Stimulated activated naive B cell treated with anti-CD40 and anti-IgM and Interleukin-4, amounts not matched to agents 10 μg/mL and 1 μg/mL and 100 μg/mL, for 72 hours (primary cell): ENCODE measurements at places on chromosomes 6 and 20.

- DNase-seq = no peak
- H3K4me3 ChIP-seq = no peak overlapping the region
- no peak overlapping the region for H3K27ac ChIP-seq
- H3K36me3 ChIP-seq = peaks cover 4% of the 10 kb centered on the region
Observed at GRCh38 chr6:170098428-170099170, 192.3 kb downstream of the DLL1 start.

DNA sequence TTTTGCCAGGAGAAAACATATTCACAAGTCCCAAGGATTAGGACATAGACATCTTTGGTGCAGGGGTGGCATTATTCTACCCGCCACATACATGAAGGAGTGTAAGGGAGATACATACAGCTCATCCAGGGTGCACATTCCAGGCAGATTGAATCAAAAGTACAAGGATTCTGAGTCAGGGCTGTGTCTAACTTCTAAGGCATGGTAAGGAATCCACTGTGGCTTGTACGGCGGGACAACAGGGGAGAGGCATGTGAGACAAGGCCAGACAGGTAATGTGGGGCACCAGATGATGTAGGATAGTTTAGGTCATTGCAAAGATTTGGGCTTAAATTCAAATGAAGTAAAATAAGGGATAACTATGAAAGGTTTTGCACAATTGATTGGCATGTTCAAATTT, 780.9 kb downstream of the C6orf118 start:
- H3K36me3 ChIP-seq = no peaks in the 10 kb centered on the region
- DNase-seq = no peak
- H3K4me1 ChIP-seq = no peaks in the 10 kb centered on the region
- no peak overlapping the region for H3K27ac ChIP-seq

DNA sequence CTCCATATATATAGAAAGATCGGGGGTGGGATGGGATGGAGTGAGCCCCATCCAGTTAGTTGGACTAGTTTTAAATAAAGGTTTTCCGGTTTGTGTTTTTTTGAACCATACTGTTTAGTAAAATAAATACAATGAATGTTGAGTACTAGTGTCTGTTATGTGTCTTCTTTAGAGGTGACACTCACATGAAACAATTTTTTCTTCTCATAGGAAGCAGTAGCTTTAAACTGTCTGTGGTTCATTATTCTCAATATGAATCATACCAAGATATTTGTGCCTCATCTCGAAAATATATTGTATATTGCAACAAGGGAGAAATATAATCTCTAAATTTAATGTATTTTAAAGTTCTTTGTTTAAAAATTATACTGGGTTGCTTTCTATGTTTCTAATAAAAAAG, 33.4 kb downstream of the HSF2 start:
- H3K27ac ChIP-seq = no peak overlapping the region
- H3K27me3 ChIP-seq = no peaks in the 10 kb centered on the region
- no peak for DNase-seq
- H3K4me3 ChIP-seq = no peak overlapping the region

DNA sequence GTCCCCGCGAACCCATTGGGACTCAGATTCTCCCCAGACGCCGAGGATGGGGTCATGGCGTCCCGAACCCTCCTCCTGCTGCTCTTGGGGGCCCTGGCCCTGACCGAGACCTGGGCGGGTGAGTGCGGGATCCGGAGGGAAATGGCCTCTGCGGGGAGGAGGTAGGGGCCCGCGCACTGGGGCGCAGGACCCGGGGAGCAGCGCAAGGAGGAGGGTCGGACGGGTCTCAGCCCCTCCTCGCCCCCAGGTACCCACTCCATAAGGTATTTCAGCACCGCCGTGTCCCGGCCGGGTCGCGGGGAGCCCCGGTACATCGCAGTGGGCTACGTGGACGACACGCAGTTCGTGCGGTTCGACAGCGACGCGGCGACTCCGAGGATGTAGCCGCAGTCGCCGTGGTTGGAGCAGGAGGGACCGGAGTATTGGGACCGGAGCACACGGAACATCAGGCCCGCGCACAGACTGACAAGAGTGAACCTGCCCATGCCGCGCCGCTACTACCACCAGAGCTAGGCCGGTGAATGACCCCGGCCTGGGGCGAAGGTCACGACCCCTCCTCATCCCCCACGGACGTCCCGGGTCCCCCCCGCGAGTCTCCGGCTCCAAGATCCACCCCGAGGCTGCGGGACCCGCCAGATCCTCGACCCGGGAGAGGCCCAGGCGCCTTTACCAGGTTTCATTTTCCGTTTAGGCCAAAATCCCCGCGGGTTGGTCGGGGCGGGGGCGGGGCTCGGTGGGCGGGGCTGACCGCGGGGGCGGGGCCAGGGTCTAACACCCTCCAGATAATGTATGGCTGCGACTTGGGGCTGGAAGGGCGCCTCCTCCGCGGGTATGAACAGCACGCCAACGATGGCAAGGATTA, 15.7 kb upstream of the HLA-A start:
- no peaks in the 10 kb centered on the region for H3K27me3 ChIP-seq
- peaks cover 24% of the 10 kb centered on the region for H3K4me1 ChIP-seq
- DNase-seq = peak; percentile 65
- peak overlapping the region; percentile 93 for H3K4me3 ChIP-seq
- peaks cover 7% of the 10 kb centered on the region for H3K36me3 ChIP-seq

- DNase-seq = no peak
- no peaks in the 10 kb centered on the region for H3K27me3 ChIP-seq
- H3K36me3 ChIP-seq = peaks cover 41% of the 10 kb centered on the region
- no peak overlapping the region for H3K27ac ChIP-seq
- H3K4me3 ChIP-seq = no peak overlapping the region
- H3K4me1 ChIP-seq = peaks cover 10% of the 10 kb centered on the region
Observed at GRCh38 chr6:20879526-20879925, 345.3 kb downstream of the CDKAL1 start.

GRCh38 chr6:15682965-15683822, 20.4 kb upstream of the DTNBP1 start:
- H3K27ac ChIP-seq = no peak overlapping the region
- peaks cover 3% of the 10 kb centered on the region for H3K36me3 ChIP-seq
- DNase-seq = no peak
- no peak overlapping the region for H3K4me3 ChIP-seq

GRCh38 chr20:63220696-63221399, 4.9 kb upstream of the YTHDF1 start:
- no peaks in the 10 kb centered on the region for H3K36me3 ChIP-seq
- no peak for DNase-seq
- H3K27ac ChIP-seq = no peak overlapping the region
- no peak overlapping the region for H3K4me3 ChIP-seq
- H3K4me1 ChIP-seq = peaks cover 12% of the 10 kb centered on the region
- peaks cover 17% of the 10 kb centered on the region for H3K27me3 ChIP-seq

GRCh38 chr6:26473758-26474438, 16.1 kb downstream of the BTN2A1 start:
- H3K4me1 ChIP-seq = peaks cover 65% of the 10 kb centered on the region
- H3K4me3 ChIP-seq = peak overlapping the region; percentile 98
- H3K27ac ChIP-seq = peak overlapping the region; percentile 100
- peaks cover 26% of the 10 kb centered on the region for H3K36me3 ChIP-seq
- peak; percentile 81 for DNase-seq

DNA sequence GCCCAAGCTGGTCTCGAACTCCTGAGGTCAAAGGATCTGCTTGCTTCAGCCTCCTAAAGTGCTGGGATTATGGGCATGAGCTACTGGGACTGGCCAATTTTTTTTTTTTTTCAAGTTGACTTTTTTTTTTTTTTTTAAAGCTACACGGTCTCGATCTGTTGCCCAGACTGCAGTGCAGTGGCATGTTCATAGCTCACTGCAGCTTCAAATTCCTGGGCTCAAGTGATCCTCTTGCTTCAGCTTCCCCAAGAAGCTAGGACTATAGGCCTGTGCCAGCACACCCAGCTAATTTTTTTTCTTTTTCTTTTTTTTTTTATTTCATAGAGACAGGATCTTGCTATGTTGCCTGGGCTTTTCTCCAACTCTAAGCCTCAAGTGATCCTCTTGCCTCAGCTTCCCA, 59.5 kb downstream of the NCOA3 start:
- peak overlapping the region; percentile 44 for H3K4me3 ChIP-seq
- peaks cover 81% of the 10 kb centered on the region for H3K4me1 ChIP-seq
- no peak overlapping the region for H3K27ac ChIP-seq
- no peaks in the 10 kb centered on the region for H3K27me3 ChIP-seq
- DNase-seq = no peak

GRCh38 chr20:34544109-34544796, 14.3 kb upstream of the MAP1LC3A start:
- peaks cover 37% of the 10 kb centered on the region for H3K36me3 ChIP-seq
- H3K4me3 ChIP-seq = peak overlapping the region; percentile 10
- no peak for DNase-seq
- peaks cover 7% of the 10 kb centered on the region for H3K4me1 ChIP-seq
- H3K27me3 ChIP-seq = peaks cover 16% of the 10 kb centered on the region

DNA sequence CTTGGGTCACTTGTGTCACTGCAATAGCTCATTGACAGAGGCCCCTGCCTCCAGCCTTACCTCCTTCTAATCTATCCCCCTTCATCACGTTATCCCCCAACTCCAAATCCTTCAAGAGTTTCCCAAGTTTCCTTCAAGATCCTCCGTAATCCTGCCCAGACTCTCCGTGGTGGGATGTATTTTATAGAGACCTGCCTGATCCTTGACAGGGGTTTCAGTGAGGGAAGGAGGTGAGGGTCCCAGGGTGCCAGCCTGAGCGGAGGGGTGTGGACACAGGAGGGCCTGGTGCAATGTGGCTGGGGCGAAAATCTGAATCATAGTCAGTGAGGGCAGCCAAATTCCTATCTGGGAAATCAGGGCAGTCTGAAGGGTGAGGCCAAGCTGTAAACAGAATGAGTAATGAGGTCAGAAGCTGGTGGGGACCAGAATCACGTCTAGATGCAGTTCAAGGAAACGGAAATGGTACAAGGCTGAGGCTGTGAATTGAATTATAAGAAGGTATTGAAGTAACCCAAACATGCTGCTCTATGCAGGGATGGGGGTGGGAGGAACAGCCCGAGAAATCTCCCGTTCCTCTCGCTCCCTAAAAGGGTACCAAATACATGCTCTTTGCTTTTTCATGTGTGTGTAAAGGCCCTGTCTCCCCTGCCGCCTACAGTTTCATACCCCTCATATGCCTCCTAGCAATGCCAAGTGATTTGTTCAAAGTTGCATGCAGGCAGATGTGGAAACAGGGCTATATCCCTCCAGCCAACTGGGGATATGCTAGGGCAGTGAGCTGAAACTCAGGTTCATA, 35.4 kb upstream of the PIM1 start:
- H3K4me1 ChIP-seq = peaks cover 6% of the 10 kb centered on the region
- no peak for DNase-seq
- H3K27me3 ChIP-seq = no peaks in the 10 kb centered on the region

- H3K36me3 ChIP-seq = peaks cover 36% of the 10 kb centered on the region
- H3K4me1 ChIP-seq = no peaks in the 10 kb centered on the region
- no peak overlapping the region for H3K27ac ChIP-seq
- no peak for DNase-seq
- H3K4me3 ChIP-seq = no peak overlapping the region
Observed at GRCh38 chr20:35387334-35387733, 24.4 kb downstream of the UQCC1 start.

DNA sequence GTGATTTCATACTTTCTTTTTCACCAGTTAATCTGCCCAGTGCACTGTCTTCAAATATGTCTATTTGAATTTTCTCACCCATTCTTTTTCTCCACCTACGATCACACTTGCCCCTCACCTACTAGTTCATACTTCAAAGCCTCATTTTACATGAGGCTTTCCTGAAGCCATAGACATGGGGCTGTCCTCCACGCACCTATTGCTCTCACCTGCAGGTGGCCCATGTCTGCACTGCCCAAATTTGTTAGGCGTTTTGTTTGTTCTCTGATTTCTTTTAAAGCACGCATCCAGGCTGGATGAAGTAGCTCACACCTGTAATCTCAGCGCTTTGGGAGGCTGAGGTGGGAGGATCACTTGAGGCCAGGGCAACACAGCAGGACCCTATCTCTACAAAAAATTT, 106.8 kb upstream of the RIPOR2 start:
- H3K4me1 ChIP-seq = peaks cover 47% of the 10 kb centered on the region
- no peaks in the 10 kb centered on the region for H3K27me3 ChIP-seq
- peak overlapping the region; percentile 98 for H3K27ac ChIP-seq
- no peaks in the 10 kb centered on the region for H3K36me3 ChIP-seq
- H3K4me3 ChIP-seq = peak overlapping the region; percentile 88

- peak overlapping the region; percentile 86 for H3K27ac ChIP-seq
- H3K4me3 ChIP-seq = peak overlapping the region; percentile 96
- peak; percentile 70 for DNase-seq
Observed at GRCh38 chr6:7261032-7261841, 51.8 kb downstream of the SSR1 start.

- H3K4me1 ChIP-seq = no peaks in the 10 kb centered on the region
- DNase-seq = no peak
- no peak overlapping the region for H3K4me3 ChIP-seq
- no peaks in the 10 kb centered on the region for H3K36me3 ChIP-seq
- peak overlapping the region; percentile 15 for H3K27ac ChIP-seq
Observed at GRCh38 chr20:50259705-50260478, 69.3 kb downstream of the CEBPB start.

DNA sequence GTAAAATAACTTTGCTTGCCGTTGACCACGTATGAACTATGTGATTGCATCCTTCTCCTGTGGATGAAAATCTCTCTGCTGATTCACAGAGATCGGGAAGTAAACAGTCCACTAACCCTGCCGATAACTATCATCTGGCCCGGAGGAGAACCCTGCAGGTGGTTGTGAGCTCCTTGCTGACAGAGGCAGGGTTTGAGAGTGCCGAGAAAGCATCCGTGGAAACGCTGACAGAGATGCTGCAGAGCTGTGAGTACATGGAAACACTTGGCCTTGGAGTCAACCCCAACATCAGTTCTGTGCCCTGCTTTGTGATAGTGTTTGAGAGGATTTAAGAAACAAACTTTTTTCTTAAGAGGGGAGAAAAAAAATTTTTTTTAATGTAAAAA, 937 bp downstream of the TAF8 start:
- no peak for DNase-seq
- peak overlapping the region; percentile 67 for H3K4me3 ChIP-seq
- peaks cover 22% of the 10 kb centered on the region for H3K36me3 ChIP-seq
- peak overlapping the region; percentile 47 for H3K27ac ChIP-seq
- no peaks in the 10 kb centered on the region for H3K27me3 ChIP-seq

GRCh38 chr6:170250981-170251775, 39.7 kb downstream of the DLL1 start:
- no peaks in the 10 kb centered on the region for H3K4me1 ChIP-seq
- H3K27ac ChIP-seq = no peak overlapping the region
- H3K27me3 ChIP-seq = peaks cover 35% of the 10 kb centered on the region
- no peak for DNase-seq
- H3K36me3 ChIP-seq = no peaks in the 10 kb centered on the region
- H3K4me3 ChIP-seq = no peak overlapping the region

DNA sequence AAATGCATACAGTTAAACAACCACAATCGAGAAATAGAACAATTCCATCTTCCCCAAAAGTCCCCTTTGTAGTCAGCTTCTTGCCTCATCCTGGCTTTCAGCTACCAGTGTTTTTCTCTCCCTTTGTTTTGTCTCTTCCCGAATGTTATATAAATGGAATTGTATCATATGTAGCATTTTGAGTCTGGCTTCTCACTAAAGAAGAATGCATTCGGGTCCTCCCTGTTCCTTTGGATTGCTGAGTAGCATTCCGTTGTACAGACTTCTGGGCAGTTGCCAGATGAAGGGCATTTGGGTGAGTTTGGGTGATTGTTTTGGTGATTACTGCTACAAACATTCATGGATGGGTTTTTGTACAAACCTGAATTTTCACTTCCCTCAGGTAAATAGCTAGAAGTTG, 27.8 kb downstream of the PRPH2 start:
- H3K4me3 ChIP-seq = no peak overlapping the region
- DNase-seq = no peak
- peaks cover 35% of the 10 kb centered on the region for H3K36me3 ChIP-seq
- peak overlapping the region; percentile 68 for H3K27ac ChIP-seq
- peaks cover 15% of the 10 kb centered on the region for H3K4me1 ChIP-seq

- peaks cover 27% of the 10 kb centered on the region for H3K36me3 ChIP-seq
- DNase-seq = no peak
- H3K27me3 ChIP-seq = no peaks in the 10 kb centered on the region
- no peaks in the 10 kb centered on the region for H3K4me1 ChIP-seq
Observed at GRCh38 chr6:145929037-145929633, 35.0 kb downstream of the SHPRH start.
